ENCODE measurements at places on chromosomes 7 and 10.
A peak's percentile ranks its signal among the peaks of the same experiment; 100 is the strongest.

- DNase-seq = peak; percentile 66
Measured at GRCh38 chr10:48309711-48310226, 3.3 kb downstream of the MAPK8 start.

DNA sequence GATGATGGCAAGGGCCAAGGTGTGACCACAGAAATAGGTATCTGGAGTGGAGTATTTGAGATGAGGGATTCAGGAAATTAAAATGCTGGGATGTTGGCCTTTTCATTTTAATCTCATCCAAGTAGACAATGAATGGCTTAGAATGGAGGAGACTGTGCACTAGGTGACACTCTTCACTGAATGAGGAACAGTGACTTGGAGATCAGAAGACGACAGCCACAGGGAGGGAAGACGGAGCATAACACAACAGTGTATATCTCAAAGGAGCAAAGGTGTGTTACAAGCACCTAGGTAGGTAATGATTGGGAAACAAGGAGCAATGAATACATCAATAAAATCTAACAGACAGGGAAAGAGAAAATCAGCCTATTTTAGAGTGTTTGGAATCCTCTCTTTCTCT is 4.1 kb upstream of the TAX1BP1 start:
- no peak for DNase-seq

DNA sequence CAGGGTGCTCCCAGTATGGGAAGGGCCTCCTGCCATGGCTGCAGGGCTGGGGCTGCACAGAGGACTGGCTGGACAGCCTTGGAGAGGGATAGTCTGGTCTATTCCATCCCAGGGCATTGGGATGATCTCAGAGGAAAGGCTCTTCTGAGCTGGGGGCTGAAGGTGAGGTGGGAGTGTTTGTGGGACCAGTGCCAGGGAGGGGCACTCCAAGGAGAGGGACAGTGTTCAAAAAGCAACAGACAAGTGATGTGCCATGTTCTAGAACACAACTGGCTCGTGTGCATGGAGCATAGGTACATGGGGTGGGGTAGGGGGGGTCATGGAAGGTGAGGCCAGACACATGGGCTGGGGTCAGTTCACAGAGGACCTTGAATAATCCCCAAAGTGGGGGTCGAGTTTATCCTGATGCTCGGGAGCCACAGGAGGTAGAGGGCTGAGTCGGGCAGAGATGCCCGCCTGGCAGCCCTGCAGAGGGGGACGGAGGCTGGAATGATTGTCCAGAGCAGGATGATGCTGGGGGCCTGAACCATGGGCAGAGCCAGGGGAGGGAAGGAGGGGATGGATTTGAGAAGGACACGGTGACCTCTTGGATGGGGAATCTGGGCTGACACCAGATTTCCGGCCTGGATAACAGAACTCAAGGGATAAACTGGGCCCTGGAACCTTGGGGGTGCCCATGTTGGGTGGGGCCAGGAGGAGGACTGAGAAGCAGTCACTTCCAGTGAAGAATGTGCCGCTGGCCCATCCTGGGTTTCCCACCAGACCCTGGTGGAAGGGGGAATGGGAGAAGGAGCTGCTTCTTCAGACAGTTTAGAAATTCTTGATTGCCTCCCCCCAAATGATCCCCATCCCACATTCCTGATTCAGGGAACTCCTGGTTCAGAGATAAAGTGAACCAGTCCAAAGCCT is 50.4 kb downstream of the NEURL1 start:
- DNase-seq = no peak

DNA sequence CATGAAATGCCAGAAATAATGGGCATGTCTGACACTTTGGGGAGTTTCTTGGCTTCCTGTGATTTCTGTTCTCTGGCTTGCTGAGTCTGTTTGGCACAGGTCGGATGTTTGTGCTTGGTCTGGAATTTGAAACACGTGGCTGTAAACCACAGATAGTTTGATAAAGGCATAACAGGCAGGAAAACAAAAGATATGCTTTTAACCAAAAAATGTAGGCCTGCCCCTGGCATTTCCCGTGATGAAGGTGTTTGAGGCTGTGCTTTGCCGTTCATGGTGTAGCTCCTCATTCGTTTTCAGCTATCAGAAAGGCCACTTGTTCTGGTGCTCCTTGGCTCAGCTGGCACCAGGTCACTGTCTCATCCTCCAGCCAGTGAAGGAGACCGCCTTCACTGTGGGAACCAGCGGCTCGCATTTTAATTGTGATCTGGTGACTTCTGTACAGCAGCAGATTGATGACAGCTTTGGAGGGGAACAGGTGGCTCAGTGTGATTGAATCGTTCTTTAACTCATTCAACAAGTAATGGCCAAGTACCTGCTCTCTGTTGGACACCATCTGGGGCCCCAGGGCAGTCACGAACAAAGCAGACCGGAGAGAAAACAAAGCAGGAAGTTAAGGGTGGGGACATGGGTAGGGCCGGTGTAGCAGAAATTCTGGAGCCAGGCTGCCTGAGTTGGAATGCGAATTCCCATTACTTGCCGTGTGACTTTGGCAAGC is 111.5 kb downstream of the CCNY start:
- no peak for DNase-seq

- DNase-seq = no peak
Measured at GRCh38 chr7:158495786-158496185, 91.8 kb downstream of the PTPRN2 start.

DNA sequence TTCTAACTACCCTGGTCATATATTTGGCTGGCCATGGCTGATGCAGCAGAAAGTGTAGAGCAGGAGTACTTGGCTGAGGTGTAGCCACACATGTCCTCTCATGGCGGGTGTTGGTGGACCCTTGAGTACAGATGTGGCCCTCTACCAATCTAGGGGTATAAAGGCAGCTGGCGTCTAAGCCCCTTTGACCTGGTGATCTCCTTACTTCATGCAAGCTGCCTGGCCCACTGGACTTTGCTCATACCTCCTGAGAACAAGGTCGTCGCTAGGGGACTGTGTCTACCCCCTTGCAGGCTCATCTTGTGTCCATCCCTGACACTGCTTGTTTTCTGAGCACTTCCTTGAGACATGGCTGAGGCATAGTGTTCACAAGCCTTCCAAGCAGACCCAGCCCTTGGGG is 287.8 kb downstream of the RPS24 start:
- no peak for DNase-seq

DNA sequence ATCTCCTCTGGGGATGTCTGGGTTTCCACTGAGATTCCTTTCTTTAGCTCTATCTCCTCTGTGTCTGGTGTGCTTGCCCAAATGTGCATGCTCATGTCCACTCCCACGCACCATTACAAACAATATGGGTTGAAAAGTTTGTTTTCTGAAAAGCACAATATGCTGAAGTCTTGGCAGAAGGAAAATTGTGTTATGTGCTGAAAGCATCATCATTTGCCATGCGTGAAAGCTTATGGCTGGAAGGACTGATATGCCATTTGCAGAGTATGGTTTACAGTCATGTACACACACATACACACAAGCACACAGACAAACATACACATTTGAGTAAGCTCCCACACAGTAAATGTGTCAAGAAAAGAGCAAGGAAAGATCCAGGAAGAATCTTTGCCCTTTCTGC is 231.6 kb downstream of the SORCS3 start:
- DNase-seq = no peak

DNA sequence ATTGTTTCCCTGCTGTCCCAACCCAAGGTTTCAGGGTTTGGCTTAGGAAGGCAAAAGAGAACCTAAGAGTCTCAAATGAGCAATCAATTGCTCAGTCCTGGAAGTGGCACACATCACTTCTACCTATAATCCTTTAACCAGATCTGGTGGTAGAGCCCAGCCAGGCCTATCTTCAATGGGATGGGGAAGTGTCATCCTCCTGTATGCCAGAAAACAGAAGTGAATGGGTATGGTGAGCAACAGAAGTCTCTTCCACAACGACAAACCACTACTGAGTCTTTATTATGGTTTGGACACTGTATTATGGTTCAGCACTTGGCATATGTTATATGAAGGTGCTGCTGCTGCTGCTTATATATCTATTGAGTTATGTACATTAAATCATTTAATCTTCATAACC is 3.0 kb upstream of the AKR1B1 start:
- DNase-seq = peak; percentile 27

DNA sequence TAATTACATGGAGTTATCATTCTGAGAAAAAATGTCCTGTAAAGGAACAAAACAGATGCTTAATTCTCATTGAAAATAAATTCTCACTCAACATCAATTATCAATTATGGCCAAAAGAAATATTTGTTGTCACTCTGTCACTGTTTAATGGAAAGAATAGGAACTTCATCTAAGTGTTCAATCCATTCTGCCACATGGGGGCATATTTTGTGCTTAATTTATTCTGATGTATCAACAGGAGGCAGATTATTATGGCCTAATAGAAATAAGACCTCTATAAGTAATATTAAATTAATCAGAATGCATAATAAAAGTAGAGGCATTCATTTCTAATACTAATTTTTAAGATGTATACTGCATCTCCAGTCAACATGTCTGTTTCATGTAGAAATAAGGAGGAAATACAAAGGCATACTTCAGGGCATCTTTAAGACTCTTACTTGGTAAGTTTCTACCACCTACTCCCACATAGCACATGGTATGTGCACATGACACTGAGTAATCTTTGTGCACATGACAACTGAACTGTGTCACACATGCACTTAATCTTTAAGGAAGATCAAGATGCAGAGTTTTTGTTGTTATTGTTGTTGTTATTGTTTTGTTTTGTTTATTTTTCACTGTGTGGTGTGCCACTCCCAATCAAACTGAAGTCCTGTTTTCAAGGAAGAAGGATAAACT is 420.4 kb upstream of the SEMA3A start:
- peak; percentile 25 for DNase-seq

DNA sequence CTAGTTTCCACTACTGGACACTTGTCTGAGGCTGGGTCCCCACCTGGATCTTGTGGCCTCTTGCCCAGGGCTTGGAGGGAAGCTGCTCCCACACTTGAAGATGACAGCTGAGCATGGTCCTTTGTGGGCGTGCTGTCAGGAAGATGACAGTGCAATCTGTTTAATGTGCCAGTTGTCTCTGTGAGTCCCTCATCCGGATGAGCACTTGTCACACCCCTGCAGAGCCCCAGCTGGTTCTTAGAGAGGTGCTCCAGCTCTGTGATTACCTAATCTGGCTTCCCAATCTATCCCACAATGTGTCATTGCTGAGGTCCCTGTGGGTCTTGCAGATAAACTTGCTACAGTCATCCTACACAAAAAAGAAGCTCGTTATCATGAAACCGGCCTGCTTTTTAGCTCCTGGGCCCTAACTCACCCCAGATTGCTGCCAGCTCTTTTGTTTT is 34.8 kb upstream of the CCSER2 start:
- no peak for DNase-seq

DNA sequence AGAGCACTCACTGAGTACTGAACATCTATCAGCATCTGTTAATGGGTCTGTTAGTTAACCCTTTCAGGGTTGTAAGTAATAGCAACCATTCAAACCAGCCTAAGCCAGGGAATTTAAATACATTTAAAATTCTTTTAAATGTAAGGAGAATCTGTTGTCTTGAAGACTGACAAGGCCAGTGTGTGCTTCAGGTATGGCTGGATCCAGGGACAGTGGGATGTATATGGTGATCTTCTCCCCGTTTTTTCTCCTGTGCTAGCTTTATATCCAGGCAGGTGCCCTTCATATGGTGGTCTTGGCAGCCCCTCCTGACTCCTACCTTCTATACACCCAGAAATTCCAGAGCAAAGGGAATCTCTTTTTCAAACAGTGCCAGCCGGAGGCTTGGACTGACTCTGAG is 46.6 kb upstream of the DAGLB start:
- DNase-seq = no peak

DNA sequence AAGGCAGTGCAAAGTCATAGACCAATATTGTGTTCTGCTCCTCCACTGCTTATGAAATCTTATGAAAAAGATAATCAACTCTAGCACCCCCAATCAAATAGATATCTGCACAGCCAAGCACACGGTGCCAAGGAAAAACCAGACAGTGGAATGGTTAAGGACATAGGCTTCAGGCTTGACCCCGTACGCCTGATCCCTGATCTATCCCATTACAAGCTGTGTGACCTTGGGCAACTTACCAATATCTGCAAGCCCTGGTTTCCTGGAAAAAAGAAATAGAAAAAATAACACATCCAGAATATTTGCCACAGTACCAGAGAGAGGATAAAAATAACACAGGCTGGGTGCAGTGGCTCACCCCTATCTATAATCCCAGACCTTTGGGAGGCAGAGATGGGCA is 56.9 kb downstream of the GRB10 start:
- DNase-seq = no peak

DNA sequence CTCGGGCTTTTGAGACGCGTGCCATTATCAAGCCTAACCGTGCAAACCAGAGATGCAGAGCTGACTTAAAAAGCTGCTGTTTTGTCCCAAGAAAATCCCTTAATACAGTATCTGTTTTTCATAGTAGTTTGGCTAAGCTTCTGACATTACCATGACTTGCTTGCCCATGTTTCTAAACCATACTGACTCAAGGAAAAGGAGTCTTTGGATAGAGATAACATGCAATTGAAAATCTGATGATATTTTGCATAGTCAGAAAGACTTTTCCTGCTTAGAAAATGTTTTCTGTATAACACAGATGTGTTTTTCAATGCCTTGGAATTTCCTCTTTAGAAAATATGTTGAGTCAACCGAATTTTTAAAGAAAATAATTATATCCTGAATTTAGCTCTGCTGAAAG is 21.5 kb upstream of the AKR1E2 start:
- DNase-seq = no peak

DNA sequence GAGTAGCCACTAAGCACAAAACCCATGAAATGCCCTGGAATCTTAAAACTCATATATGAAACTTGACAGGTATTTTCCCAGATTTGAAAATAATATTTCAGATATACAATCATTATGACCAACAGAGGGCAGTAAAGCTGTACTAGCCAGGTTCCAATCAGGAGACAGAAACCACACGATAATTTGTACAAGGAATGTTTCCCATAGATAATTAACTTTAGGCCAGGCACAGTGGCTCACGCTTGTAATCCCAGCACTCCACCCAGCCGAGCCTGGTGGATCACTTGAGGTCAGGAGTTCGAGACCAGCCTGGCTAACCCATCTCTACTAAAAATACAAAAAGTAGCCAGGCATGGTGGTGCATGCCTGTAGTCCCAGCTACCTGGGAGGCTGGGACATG is 31.0 kb upstream of the NUB1 start:
- peak; percentile 47 for DNase-seq

GRCh38 chr10:33082373-33082895 is 124.4 kb upstream of the ITGB1 start:
- DNase-seq = no peak
